NCI-H2029 treated with DMSO at 0.1 percent for 48 hours (cell line): ENCODE measurements at places on chromosomes 13 and 19.

DNA sequence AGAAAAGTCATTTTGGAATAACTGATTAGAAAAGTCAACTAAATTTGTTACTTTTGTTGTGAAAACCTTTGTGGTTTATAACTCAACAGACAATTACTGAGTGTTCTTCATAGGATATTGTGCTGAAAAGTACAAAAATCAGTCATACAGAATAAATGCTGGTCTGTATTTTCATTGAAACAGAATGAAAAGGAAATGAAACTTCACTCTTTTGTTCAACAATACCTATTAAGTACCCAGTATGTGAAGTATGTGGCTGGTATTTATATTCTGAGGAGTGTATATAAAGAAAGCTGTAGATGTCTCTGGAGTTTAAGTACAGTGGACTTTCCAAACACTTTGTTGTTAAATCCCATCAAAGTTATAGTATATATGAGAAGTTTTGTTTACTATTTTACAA, 828.4 kb upstream of the ATXN8OS start:
- no peak for DNase-seq

DNA sequence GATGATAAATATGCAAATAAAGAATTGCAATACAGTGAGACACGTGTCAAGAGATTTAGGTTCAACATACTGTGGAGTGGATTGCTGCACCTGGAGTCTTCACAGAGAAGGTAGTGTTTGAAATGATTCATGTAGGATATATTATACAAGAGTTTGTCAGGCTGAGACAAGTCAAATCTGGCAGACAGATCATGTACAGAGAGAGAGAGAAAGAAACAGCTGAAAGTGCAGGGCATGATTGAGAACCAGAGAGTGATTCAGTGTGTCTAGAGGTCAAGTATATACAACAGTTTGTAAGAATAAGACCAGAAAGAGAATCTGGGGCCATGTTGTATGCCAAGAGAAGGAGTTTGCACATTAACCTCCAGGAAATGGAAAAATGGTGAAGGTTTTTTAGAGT, 2.1 kb upstream of the VWA8 start:
- DNase-seq, result no peak

DNA sequence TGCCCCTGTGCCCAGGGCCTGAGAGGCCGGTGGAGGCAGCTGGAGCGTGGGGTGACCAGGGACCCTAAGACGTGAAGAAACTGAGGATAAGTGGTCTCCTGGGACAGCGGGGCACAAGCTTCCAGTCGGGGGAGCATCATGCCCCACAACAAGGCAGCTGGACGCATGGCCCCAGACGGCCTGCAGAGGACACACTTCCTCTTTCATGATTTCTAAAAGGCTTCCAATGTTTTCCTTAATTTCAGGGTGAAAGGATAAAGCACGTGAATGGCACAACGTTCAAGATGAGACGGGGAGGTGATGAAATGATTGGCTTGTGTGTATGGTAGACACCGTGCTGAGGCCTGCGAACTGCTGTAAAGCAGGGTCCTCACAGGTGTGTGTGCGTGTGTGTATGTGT, 20.2 kb upstream of the MYDGF start:
- DNase-seq, result no peak

GRCh38 chr19:7526059-7526929, 3.9 kb downstream of the MCOLN1 start:
- DNase-seq, result no peak

DNA sequence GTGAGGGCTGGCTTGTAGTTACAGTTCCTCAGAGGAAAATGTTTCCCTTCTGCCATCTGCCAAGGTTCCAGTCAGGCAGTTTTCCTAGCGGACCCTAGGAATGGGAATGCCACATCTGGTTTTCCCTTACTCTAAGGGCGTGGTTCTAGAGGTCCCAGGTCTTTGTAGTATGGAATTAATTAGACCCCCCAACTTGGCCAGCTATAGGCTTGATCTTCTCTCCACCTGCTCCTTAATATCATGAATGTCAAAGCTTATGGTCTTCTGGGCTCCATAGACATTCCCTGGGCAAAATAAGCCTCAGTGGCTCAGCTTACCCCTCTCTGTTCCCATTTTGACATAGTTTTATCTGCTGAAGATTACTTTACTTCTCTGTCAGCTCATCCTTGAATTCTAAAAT, 70.0 kb downstream of the ZNF568 start:
- no peak for DNase-seq

- no peak for DNase-seq
Observed at GRCh38 chr13:20149762-20150161, 11.1 kb downstream of the GJA3 start.

DNA sequence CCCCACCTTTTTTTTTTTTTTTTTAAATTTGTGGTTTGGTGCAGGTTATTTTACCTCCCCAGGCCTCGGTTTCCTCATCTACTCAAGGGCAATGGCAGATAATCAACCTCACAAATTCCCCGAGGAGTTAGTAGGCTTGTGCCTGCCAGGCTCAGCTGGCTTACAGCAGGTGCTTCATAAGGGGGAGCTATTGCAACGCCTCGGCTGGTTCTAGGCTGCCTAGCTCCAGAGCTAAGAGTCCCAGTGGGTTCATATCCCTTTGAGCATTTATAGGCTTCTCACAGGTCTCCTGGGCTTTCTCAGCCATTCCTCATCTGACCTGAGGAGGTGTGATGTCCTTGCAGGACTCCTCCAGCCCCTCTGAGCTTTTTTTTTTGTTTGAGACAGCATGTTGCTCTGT, 10.6 kb downstream of the BCKDHA start:
- no peak for DNase-seq

DNA sequence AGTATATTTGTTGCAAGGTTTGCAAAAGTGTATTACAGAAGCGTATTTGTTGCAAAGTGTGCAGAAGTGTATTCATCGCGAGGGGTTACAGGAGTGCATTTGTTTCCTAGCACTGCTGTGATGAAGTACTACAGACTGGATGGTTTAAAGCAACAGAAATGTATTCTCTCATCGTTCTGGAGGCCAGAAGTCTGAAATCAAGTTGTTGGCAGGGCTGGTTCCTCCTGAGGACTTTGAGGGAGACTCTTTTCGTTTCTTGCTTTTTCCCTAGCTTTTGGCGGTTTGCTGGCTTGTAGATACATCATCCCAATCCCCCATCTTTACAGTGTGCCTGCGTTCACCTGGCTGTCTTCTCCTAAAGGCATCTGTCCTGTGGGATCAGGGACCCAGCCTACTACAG, 127.9 kb upstream of the USP29 start:
- no peak for DNase-seq

GRCh38 chr19:15436012-15436825, 13.5 kb downstream of the WIZ start:
- no peak for DNase-seq

DNA sequence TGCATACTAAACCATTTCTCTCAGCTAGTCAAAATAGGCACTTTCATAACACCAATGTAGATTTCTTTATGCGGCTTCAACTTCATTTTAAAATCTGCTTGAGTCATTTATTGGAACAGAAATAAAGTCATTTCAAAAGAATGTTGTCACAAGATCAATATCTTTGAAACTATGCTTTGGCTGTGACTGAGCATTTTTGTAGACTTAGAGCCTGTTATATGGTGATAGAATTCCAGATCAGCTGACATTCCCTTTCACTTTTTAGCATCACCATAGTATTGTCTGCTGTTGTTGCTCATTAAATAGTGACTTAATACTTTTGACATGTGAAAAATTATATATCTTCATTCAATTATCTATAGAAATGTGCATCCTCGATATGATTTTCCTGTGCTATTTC, 279.2 kb upstream of the PRR20A start:
- no peak for DNase-seq

- DNase-seq, result no peak
Observed at GRCh38 chr13:46571189-46571908, 18.4 kb downstream of the LRCH1 start.

- DNase-seq, result no peak
Observed at GRCh38 chr19:40217934-40218890, at the start of gene TTC9B. Gene TTC9B (minus strand): TSS chr19:40218384. CDS start chr19:40218381, 3 bp downstream.

DNA sequence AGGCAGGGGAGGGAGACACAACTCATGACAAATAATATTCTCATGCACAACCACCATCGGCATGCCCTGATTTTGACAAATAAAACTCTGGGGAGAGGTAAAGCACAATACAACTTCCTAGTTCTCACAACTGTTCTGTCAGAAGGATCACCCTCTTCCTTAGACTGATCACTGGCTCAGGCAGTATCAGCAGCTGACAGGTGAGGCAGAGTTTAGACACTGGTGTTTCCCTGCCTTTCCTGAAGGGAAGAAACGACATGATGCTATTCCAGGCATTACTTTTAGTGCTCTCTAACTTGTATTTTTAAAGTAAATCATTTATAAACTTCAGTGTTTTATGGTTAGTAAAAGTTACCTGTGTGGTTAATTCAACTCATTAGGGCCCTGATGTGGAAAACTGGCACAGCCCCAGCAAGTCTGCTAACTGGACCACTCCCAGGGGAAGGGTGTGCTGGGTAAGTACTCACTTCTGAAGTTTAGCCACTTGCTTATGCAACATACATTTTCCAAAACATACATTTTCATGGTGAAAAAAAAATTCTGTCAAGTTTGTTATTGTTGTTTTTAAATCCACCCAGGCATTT, 82.8 kb downstream of the CRYL1 start:
- DNase-seq, result no peak

- peak; percentile 34 for DNase-seq
Observed at GRCh38 chr19:55080968-55081769, 5.5 kb downstream of the EPS8L1 start.

DNA sequence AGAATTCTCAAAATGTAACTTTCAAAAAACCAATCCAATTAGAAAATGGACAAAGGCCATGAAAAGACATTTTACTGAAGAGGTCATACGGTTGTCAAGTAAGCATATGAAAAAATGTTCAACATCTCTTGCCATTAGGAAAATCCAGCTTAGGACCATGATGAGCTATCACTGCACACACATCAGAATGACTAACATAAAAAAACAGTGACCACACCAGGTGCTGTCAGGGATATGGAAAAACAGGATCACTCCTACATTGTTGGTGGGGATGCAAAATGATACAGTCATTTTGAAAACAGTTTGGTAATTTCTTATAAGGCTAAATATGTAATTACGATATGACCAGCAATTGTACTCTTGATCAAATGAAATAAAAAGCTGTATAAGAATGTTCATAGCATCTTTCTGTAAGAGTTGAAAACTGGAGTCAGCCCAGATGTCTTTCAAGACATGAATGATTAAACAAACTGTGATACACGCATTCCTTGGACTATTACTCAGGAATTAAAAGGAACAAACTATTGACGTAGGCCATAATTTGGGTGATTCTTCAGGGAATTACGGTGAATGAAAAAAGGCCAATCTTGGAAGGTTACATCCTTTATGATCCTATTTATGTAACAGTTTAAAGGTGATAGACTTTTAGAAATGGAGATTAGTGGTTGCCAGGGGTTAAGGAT, 26.9 kb upstream of the RCBTB2 start:
- DNase-seq, result no peak

- DNase-seq, result peak; percentile 61
Observed at GRCh38 chr19:49157445-49158224, at the start of gene TRPM4. Gene TRPM4 (plus strand): TSS chr19:49157792. CDS start chr19:49157867, 75 bp downstream.

DNA sequence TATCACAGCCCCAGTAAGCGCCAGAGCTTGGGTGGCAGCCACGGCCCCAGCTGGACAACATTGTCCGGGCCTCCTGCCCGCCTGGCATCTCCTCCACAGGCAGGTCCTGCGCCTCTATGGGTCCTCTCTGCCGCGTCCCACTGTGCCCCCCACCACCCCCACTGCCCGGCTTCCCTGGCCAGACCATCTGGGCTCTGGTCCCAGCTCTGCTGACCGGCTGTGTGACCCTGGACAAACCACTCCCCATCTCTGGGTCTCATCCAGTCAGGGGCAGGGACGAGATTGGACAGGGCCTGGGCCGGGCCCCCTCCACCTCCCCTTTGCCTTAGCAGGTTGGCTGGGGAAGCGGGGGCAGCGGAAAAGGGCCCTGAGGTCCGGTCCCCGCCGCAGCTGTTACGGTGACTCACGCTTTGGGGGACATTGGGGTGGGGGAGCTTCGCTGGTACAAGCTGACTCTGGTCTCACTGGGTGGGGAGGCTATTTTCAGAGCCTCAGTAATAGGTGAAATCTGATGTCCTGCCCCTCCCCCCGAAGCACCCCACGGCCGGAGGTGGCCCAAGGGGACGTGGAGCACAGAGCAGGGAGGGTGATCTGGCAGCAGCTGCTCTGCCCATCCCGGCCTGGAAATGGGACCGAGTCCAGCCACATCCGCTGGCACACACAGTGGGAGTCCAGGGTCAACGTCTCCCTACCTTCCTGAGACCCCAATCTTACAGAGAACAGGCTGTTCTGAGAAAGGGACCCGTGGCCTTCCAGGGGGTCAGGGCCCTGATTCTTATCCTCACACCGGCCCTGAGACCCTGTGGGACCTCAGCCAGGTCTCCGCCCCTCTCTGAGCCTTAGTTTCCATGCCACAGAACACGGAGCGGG, 9.1 kb downstream of the NFIC start:
- no peak for DNase-seq

- no peak for DNase-seq
Observed at GRCh38 chr13:100473501-100474044, 115.0 kb downstream of the GGACT start.

DNA sequence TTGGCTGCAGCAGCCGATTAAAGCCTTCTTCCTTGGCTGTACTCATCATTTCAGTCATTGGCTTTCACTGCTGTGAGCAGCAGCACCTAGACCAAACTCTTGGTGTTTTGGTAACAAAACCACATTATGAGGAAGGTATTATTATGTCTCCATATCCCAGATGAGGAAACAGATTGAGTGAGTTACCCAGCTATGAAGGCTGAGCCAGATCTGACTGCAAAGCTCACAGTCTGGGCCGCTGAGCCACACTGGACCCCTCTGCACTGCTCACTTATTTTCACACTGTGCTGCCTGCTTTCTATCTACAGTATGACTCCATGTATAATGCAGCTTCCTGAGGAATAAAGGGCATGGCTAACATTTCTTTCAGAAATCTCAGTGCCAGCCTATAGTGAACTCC, 24.5 kb downstream of the CRYL1 start:
- DNase-seq, result no peak

GRCh38 chr19:32404933-32405430, 588 bp upstream of the DPY19L3 start:
- DNase-seq, result no peak

DNA sequence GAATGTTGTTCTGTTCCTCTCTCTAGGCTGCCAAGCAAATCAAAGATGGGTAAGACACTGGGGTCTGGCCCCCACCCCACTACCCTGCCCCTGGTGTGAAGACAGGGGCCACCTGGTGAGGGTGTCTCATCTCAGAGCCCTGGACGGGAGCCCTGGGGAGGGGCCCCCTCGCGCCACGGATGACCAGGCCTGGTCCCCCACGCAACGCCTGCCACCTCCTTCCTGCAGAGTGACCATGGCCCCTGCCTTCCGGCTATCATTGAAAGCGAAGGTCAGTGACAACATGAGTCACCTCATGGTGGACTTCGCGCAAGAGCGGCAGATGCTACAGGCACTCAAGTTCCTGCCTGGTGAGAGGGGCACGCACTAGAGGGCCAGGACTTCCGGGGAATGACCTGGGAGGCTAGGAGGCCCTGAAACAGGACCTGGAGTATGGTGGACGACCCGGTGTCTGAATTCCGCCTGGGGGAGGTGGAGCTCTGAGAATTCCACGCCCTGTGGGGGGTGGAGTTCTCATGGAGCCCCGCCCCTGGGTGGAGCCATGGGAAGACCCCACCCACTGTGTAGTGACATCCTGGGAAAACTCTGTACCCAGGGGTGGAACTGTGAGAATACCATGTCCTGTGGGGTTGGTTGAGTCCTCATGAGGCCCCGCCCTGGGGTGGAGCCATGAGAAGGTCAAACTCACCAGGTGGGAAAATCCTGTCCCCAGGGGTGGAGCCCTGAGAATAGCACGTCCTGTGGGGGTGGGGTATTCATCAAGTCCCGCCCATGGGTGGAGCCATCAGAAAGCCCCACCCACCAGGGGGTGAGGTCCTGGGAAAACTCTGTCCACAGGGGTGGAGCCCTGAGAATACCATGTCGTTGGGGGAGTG, 6.1 kb downstream of the FSD1 start:
- DNase-seq, result no peak

GRCh38 chr19:15123900-15124299, 16.7 kb downstream of the SYDE1 start:
- peak; percentile 55 for DNase-seq
